ENCODE measurements at places on chromosomes 7 and 10.

- no peak for DNase-seq
Observed at GRCh38 chr10:61973906-61974305, 72.4 kb downstream of the ARID5B start.

GRCh38 chr7:90222811-90223725 lies 11.5 kb downstream of the STEAP2 start:
- DNase-seq = no peak

GRCh38 chr10:53765311-53765710 lies 992.7 kb upstream of the MBL2 start:
- DNase-seq = no peak

DNA sequence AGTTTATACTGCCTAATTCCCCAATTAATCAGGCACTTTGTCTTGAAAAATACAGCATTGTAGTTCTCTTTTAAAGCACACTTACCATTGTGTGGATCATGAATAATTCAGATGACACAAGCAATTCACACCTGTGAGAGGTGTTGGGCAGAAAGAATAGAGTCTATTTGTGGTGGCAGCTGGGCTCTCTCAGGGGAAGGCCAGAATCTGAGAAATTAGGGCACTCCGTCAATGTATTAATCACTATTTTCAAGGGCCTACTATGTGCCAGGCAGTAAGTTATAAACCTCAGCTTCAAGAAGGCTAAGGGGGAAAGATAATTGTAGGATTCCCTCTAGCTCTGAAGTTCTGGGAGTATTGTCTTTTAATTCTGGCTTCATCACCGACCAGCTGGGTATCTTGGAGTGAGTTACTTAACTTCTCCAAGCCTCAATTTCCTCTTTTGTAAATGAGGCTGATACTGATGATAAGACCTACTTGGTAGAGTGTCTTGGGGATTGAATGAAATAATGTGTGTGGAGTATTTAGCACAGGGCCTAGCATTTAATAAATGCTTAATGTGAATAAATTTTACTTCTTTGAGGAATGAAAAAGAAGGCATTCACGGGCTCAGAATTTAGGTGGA lies 2.5 kb downstream of the CHN2 start:
- peak; percentile 40 for DNase-seq

DNA sequence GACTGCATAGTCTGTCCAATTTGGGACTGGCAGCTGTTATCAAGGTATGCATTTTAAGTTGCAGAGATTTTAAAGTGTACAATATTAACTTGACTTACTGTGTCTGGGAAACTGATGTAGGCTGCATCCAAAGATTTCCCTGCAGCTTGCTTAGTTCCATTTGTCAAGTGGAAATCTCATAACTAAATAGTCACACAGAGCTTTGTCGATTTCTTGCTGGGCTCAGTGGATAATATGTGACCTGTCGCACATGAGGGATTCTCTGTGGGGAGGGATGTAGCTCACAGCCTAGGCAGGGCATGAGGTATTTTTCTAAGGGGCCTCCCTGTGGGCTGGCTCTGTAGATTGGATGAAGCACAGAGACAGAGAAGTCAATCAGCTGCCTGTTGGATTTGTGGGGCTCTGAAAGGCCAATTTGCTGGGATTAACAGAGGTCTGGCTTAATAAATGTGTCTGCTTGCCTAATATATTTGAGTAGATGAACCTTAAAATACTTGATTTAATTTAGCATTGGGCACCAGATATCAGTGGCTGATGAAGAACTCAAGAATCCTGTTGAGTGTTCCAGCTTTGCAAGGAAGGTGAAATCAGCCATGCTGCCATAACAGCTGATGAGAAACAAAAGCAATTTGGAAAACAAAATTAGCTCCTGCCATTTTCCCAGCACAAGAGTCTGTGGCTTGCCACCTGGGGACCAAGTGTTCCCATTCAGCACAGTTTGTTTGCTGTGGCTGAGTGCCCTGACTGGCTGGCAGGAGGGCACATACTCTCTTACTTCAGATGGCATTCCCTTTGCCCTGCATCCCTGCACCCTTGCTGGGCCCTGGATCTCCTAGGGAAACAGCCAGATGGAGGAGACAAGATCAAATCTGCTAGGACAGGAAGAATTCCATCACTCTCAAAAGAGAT lies 598.5 kb downstream of the SORCS3 start:
- DNase-seq = no peak

- no peak for DNase-seq
Observed at GRCh38 chr7:135950972-135951371, 26.2 kb downstream of the MTPN start.

DNA sequence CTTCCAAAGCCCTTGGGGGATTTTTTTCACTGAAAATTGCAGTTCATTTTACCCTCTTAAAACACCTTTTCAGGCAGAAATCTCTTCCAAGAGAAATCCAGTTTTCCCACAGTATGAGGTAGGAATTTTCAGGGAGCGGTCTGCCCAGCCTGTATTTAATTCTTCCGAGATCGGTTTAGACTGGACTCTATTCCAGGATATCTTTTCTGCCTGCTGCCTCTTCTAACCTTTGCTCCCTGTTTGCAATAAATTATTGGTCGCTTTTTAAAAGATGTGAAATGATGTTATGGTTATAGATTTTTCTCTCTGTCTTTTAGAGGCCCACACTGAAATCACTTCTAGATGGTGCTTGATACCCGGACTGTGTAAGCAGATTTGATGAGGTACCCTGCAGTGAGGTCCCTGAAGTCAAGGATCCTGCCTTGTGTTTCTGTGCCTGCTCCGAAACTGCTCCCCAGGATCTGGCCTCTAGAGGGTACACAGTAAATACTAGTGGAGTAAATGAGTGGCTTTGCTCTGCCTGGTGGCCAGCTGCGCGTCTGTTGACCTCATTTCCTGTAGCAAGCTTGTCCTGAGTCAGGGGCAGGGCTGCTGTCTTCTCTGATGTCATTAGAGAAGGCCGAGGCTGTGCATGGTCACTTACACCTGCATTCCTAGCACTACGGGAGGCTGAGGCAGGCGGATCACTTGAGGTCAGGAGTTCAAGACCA lies 191.6 kb downstream of the FANK1 start:
- peak; percentile 48 for DNase-seq

DNA sequence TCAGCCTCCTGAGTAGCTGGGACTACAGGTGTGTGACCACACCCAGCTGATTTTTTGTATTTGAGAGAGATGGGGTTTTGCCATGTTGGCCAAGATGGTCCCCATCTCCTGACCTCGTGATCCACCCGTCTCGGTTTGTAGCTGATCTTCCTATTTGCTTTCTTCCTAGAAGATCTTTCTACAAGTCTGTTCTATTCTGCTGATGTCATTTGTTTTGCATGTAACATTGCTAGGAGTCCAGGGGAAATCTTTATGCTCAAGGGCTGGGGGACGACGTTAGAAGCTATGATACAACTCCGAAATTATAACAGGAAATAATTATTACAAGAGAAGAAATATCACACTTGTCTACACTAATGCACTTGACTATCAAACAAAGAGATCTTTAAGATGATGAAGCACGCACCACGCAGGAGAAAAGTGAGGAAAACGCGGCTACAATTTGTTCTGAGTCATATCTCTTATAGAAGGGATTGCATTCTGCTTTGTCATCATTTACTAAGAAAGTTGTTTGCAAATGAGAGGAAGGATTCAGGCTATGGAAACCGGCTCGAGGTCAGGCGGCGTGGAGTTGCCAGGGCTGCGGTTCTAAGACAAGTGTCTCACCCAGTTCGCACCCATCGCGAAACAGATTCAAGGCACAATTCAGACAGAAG lies 103.0 kb upstream of the CARD11 start:
- DNase-seq = no peak

- no peak for DNase-seq
Observed at GRCh38 chr10:18409599-18410397, 241.6 kb downstream of the NSUN6 start.

GRCh38 chr7:127366680-127367079 lies 25.8 kb downstream of the ZNF800 start:
- DNase-seq = no peak

DNA sequence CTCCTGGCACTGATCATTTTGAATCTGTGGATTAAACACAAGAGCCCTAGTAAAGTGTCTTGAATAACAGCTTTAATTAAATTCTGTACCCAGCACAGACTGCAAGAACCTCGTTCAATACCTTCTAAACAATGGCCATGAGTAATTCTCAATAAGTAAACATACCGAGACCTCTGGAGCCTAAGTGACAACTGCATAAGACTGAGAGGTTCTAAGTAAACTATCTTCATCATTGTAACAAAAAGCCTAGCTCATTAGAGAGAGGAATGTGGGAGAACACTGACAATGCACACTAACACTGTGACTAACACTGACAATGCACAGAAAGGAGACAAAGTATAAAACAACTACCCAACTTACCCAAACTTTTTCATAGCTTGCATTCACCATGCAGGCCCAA lies 117.4 kb downstream of the ELAPOR2 start:
- no peak for DNase-seq

- DNase-seq = no peak
Observed at GRCh38 chr7:84042110-84042539, 152.5 kb downstream of the SEMA3A start.

GRCh38 chr10:97534746-97535367 lies 36.1 kb downstream of the UBTD1 start:
- DNase-seq = peak; percentile 21

DNA sequence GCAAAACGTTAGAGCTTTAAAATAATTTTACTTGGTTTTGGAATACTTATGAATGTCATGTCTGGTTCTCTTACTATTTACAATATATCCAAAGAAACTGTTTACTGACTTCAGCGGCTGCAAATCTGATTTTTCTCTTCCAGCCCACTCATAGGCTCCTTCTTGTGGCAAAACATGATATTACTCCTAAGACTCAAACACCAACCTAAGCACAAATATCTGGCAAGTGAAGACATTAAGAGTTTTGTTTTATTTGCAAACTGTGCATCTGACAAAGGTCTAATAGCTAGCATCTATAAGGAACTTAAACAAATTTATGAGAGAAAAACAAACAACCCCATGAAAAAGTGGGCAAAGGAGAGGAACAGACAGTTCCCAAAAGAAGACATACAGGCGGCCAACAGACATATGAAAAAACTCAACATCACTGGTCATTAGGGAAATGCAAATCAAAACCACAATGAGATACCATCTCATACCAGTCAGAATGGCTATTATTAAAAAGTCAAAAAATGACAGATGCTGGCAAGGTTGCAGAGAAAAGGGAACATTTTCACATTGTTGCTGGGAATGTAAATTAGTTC lies 20.3 kb upstream of the GJC3 start:
- DNase-seq = no peak

DNA sequence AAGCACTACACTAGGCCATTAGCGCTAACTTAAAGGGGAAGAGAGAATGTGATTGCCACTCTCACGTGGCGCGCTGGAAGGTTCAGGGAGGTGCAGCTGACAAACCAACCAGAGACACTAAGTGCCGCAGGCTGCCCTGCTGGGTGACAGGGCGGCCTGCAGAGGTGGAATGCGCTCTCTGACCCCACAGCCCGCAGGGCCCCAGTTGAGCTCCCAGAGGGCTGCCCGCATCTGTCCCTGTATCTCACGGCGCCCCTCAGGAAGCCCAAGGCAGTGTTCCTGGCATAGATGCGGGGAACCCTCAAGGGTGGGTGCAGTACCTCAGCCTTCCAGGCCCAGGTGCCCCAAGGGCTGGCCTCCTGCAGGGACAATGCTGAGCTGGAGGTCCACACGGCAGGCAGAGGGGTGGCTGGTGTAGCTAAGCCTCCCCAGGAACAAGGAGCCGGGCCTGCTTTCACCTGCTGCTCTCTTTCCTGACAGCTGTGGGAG lies 66.6 kb downstream of the CALML3 start:
- no peak for DNase-seq

- no peak for DNase-seq
Observed at GRCh38 chr7:17802056-17802455, 138.2 kb downstream of the SNX13 start.

GRCh38 chr7:11604505-11604904 lies 227.5 kb downstream of the THSD7A start:
- no peak for DNase-seq

DNA sequence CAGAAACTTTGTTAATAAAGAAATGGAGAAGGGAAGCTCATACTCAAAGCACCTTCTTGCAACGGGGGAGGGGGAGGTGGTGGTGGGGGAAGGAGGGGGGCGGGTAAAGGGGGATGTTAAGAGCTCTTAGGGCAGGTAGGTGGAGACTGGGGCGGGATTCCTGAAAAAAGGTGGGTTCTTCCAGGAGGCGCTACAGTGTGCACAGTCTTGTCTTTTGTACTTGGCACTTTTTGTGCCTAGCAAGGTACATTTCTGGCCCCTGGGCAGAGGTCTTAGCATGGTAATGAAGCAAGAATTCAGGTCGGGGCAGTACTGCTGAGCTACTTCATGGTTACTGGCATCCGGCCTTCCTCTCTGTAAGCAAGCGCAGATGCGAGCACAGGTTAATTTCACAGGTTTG lies 15.2 kb upstream of the LAMB4 start:
- no peak for DNase-seq

DNA sequence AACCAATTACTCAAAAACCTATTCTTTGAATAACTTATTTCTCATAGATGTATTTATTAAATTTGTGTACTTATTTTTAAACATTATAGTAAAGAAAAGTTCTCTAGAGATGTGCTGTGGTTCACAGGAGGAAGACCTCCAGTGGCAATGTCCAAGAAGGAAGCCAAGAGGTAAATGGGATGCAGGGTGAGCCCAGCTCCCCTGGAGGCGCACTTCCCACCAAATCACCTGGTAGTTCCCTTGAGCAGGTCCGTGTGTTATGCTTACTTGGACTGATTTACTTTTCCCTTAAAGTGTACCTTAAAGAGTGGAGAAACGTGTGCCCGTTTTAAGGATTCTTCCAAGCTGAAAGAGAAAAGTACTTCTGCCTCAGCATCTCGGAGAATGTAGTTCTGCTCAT lies 55.3 kb downstream of the PAXIP1 start:
- DNase-seq = no peak

- DNase-seq = no peak
Observed at GRCh38 chr10:48659790-48660189, 24.9 kb upstream of the WDFY4 start.

DNA sequence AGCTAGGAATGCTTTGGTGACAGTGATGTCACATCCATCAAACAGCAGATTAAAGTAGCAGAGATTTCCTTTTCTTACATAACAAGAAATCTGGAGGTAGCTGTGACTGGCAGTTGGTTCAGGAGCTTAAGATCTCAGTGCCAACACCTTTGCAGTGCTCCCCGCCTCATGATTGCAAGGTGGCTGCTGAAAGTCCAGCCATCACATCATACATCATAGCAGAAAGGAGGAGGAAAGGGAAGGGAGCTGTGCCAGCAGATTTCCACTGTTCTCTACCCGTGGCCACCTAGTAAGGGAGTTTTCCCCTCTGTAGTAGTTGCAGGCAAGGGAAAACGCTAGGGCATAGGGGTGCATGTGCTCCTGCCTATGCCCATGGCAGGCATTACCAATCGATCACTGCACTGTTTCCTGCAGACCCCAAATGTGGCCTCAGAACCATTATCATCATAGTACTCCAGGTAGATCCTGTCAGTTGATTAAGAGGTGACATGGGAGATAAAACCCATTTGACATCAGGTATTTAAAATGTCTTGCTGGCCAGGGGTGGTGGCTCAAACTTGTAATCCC lies 57.9 kb upstream of the GTF2IRD1 start:
- no peak for DNase-seq

DNA sequence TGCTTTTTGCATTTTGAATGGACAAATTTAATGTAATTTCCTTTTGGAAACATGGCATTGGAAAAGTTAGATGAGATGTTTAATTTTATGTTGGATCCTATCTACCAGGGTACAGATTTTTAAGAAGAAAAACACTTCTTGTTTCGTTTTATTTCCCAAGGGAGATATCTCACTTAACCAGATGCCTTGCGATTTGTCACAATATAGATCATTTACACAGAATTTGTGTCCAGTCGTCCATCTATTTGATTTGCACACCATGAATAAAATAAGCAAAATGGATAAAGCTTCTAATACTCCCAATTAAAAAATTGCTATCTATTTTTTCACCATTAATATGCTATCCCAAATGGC lies 25.7 kb downstream of the HDAC9 start:
- DNase-seq = no peak
